ENCODE measurements at places on chromosomes 7 and 10. TPM values are rescaled to one million over a fixed set of nuclear protein-coding genes. Genes with fewer than 3 reads are reported as not detected.

The AKR1C8 gene
- not detected for total RNA-seq

The KCNIP2 gene
- total RNA-seq, result 1.0 TPM

The PRKG1 gene
- total RNA-seq, result 69.4 TPM

The AMZ1 gene
- 0.29 TPM for total RNA-seq

The GPER1 gene
- total RNA-seq, result 13.4 TPM

The MGAM2 gene
- not detected for total RNA-seq

The ABCB1 gene
- total RNA-seq, result 3.4 TPM

The TBL2 gene
- 59.4 TPM for total RNA-seq

The CLRN3 gene
- not detected for total RNA-seq

The GDF2 gene
- not detected for total RNA-seq

GRCh38 chr10:52232561-52233350, 81.3 kb upstream of the DKK1 start:
- DNase-seq, result no peak

GRCh38 chr7:77157446-77157845, 35.0 kb downstream of the CCDC146 start:
- no peak for DNase-seq

GRCh38 chr10:43252783-43253341, 14.0 kb downstream of the RASGEF1A start:
- no peak for DNase-seq

DNA sequence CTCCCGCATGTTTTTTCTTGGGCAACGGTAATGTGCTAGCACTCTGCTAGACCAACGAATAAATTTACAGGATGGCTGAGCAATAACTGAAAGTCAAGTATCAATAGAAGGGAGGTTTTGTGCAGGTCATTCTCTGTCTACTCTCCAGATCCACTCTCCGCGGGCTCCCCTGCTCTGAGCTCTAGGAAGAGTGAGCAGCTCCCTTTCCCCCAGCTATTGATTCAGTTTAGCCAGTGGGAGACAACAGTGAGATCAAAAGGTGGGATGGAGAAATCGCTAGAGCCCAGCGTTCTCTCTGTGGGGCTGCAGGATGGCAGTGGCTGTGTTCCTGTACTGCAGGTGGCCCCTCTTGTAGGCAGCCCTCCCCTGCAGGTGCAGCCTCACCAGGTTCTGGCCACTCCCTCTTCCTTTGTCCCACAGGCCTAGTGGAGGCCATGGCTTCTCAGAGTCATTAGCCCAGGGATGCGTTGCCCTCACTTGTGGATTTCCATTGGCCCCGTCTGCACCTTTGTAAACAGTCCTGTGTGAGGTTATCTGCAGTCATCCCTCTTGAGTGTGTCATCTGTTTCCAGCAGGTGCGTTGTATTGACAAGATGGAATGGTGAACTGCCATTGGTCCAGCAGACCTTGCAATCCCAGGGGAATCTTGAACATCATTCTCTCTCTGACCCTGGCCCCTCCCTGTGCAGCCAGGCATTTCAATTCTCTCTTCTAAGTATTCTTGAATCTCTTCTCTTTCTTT, 11.1 kb downstream of the MSRB2 start:
- DNase-seq, result no peak

DNA sequence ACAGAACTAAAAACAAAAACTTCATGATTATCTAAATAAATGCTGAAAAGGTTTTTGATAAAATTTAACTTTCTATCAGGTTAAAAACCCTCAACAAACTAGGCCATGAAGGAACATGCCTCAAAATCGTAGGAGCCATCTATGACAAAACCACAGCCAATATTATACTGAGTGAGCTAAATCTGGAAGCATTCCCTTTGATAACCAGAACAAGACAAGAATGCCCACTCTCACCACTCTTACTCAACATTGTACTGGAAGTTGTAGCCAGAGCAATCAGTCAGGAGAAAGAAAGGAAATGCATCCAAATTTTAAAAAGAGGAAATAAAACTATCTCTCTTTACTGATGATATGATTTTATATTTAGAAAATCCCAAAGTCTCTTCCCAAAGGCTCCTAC, 228.7 kb downstream of the CHRM2 start:
- DNase-seq, result no peak

DNA sequence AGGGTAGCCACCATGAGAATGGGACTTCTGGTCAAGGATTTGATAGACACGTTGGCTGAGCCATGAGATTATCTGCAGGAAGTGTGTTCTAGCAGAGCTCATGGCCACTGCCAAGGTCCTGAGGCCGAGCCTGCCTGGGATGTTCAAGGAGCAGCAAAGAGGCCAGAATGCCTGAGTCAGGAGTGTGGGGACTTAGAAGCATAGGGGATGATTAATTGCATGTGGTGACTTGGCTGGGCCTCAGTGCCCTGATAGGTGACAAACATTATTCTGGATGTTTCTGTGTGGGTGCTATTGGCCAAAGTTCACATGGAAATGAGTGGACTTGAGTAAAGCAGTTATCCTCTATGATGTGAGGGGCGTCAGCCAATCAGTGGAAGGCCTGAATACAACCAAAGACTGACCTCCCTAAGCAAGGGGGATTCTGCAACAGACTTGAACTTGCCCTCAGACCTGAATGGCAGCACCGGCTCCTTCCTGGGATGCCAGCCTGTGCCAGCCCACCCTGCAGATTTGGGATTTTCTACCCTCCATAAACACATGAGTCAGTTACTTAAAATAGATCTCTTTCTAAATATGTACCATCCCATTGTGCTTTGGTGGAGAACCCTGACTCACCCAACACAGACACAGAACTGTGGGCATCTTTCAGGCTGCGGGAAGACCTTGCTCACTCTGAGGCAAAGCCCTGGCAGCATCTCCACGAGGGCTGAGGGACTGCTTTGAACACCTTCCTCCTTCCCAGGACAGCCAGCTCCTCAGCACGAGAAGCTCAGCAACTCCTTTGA, 363.9 kb upstream of the MGMT start:
- no peak for DNase-seq

DNA sequence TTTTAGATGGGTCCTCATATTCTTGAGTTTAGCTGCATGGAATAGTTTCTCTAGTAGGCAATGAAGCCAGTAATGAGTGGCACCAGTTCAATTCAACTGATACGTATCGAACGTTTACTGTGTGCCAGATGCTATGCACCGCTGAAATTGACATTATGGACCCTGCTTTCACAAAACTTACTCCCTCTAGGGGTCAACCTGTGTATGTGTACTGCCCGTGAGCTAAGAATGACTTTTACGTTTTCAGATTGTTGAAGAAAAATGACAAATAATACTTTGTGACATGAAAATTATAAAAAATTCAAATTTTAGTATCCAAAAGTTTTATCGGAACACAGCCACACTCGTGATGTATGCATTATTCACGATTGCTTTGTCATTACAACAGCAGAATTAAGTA, 95.5 kb downstream of the ZMYND11 start:
- DNase-seq, result no peak

DNA sequence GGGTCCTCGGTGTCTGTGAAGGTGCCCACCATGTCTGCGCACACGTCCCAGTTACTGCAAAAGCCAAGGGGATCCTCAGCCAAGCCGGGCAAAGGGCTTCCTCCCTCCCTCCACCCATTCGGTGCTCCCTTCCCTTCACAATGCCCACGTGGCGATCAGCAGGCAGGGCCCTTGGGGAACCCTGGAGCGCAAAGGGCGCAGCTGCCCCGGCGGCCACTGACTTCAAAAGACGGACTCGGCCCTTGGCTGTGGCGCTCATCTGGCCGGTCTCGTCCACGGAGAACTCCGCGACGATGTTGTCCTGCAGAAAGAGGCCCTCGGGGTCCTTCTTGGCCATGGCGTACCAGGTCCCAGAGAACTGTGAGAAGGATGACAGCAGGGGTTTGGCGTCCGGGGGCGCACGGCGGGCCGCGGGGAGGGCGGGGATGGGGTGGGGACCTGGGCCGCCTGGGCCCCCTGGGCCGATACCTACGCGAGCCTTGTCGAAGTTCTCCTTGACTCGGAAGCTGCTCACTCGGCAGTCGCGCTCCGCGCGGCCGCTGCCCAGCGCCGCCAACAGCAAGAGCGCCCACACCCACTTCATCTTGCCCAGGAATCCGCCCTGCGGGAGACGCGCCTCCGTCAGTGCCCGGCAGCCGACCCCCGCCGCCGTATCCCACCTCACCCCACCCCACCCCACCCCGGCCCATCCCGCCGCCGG, 439 bp downstream of the RBP4 start:
- DNase-seq, result peak; percentile 14

DNA sequence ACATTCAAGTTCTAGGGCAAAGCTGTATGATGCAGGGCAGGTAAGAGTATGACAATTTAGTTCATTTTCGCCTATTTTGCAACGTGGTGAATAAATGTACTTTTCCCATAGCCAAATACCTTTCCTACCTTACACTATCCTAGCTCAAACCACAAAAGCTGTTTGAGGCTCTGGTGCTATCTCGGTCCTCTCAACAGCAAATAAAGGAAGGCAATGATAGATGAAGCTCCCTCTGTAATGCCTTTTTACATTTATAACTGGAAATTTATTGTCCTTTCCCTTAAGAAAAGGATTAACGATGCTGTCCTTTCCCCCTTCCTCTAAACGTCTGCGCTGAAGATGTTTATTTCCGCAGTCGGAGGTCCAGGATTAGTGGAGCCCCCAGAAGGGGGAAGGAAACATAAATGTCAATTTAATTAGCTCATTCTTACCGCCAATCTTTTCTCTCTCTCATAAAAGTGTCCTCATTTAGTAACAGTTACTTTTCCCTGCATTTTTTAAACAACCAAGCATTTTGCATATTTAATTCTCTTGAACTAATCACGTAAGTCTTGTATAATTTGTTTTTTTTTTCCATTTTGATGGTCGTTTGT, 114.6 kb downstream of the PIP4K2A start:
- DNase-seq, result no peak

DNA sequence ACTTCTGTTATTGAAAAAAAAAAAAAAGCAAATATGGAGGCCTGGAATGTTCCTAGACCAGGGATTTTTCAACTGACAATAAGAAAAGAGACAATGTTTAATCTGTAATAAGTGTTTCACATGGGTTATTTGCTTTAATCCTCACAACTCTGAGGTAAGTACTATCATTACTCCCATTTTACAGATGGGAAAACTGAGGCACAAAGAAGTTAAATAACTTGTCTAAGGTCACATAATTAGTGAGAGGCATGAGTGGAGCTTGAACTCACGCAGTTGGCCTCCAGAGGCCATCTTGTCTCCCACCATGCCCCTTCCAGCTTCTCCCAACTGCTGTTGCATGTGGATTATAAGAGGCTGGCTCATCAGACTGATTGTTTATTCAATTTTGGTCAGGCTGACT, 36.6 kb upstream of the CREB5 start:
- no peak for DNase-seq

All from thyroid gland (tissue), 4 donors.